ENCODE measurements at places on chromosomes 2 and 18.

GRCh38 chr18:40375837-40376236 is 1579.2 kb upstream of the PIK3C3 start:
- peak; percentile 11 for DNase-seq

DNA sequence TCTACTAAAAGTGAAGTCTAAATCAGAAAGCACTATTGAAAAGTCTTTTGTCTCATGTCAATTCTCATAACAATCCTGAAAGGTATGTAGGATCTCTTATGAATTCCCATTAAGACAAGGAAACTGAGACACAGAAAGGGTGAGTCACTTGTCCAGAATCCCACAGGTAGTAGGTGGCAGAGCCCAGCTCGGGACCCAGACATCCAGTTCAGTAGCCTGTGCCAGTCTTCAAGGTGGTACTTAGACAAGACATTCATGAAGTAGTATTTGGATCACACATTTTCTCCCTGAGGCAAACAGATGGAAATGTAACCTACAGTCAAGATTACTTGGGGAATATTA is 14.8 kb upstream of the PARD3B start:
- DNase-seq, result no peak

- no peak for DNase-seq
These were observed 122.4 kb downstream of the GREB1L start for GRCh38 chr18:21364471-21364870.

- peak; percentile 51 for DNase-seq
These were observed 104.4 kb downstream of the TANC1 start for GRCh38 chr2:159072795-159073194.

DNA sequence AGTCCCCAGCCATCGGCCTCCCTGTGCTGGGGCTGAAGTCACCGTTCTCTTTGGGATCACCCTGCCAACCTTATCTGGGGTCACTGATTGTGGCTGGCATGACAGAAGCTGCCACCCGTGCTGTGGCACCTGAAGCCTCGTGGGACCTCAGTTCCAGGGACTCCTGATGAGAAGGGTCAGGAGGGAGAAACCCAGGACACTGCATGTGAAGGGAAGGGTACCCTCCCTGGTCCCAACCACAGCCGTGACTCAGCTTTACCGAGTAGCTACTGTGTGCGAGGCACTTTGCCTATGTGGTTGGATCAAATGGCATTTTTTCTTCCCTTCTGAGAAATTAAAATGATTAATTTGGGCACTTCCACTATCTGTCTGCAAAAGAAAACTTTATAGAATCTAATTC is 64.4 kb downstream of the SP110 start:
- peak; percentile 9 for DNase-seq

DNA sequence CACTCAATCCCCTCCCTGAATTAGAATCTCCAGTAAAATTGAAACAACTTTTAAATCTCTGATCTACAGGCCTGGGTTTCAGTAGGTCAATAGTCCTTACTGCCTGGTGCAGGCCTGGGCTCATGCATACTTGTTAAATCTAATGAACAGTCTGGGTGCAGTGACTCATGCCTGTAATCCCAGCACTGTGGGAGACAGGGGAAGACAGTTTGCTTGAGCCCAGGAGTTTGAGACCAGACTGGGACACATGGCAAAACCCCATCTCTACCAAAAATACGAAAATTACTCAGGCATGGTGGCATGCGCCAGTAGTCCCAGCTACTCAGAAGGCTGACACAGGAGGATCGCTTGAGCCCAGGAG is 94.7 kb upstream of the SP3 start:
- no peak for DNase-seq

GRCh38 chr2:196335221-196335634 is 163.8 kb upstream of the STK17B start:
- peak; percentile 70 for DNase-seq

- DNase-seq, result peak; percentile 19
These were observed 58.5 kb downstream of the EIF5B start for GRCh38 chr2:99395589-99396130.

- no peak for DNase-seq
These were observed 84.4 kb upstream of the ATL2 start for GRCh38 chr2:38461470-38461869.

- peak; percentile 59 for DNase-seq
These were observed 44.1 kb downstream of the TRAPPC12 start for GRCh38 chr2:3423492-3424170.

DNA sequence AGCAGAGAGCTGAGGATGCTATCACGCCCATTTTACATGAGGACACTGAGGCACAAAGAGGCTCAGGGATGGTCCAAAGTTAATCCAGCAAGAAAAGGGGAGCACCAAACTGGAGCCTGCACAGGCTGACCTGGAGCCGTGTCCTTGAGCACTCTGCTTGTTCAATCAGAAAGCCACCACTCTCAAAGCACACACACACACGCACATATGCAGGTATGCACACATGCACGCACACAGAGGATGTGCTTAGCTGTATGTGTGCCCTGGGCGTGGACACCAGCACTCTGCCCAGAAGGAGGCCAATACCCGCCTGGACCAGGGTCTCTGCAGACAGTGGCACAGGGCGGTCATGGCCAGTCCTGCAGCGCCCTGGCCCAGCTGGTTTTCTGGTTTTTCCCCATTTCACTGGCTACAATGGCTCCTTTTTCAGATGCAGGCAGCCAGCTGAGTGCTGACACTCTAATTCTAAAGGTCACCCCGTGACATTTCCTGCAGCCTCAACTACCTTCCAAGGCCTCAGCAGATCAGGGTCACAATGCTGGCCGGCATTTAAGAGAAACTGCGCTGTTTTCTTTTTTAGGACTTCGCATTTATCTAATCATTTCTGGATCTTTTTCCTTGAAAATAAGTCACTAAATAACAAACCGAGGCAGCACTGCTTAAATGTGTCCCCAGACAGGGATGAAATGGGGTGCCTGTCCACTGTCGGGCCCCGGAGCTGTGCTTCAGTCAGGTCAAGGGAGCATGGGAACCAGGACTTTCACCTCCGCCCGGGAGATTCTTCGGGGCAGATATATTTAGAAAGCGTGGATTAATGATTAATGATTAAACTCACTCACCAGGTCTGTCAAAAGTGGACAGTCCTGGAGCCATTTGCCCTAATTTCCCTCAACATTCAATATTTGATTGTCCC is 104.5 kb downstream of the HDAC4 start:
- DNase-seq, result no peak
